ENCODE measurements at places on chromosomes 3 and 15.

- no peak for DNase-seq
Measured at GRCh38 chr3:122973893-122974615, 53.5 kb downstream of the SEMA5B start.

DNA sequence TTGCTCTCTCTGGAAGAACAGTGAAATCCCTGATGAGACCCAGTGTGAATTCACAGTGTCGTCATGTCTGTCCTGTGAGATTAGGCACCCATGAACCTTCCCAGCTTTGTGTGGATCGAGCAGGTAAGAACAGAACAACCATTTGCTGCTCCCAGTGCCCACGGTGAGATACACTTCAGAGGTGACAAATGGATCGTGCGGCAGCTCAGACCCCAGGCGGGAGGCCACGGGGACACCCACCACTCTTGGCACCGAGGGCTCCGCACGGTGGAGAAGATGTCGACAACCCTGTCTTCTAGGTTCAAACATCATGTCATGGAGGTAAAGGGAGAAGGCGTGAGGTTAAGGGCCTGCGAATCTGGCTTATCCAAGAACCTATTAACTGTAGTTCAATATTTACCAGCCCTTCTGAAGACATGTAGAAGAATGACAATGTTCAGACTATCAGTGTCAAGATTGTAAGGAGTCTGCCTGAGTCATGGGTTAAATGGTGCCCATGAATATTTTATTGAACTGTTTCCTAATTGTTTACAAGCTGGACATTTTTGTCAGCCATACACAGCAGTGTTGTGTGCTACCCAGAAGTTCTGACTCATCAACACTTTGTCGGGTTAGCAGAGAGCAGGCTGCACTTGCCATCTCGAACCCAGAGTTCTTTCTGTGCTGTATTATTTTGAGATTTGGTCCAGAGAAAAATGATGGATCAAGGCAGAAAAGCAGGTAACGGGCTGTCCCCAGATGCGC lies 15.5 kb upstream of the PCSK6 start:
- no peak for DNase-seq

DNA sequence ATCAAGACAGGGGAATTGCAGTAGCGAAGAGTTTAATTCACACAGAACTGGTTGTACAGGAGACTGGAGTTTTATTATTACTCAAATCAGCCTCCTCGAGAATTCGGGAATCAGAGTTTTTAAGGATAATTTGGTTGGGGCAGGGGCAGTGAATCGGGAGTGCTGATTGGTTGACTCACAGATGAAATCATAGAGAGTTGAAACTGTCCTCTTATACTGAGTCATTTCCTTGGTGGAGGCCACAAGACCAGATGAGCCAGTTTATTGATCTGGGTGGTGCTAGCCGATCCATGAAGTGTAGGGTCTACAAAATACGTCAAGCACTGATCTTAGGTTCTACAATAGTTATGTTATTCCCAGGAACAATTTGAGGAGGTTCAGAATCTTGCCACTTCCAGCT lies 5.3 kb upstream of the ZNF770 start:
- DNase-seq, result no peak

GRCh38 chr3:99544786-99545281 lies 93.6 kb upstream of the COL8A1 start:
- DNase-seq, result no peak

DNA sequence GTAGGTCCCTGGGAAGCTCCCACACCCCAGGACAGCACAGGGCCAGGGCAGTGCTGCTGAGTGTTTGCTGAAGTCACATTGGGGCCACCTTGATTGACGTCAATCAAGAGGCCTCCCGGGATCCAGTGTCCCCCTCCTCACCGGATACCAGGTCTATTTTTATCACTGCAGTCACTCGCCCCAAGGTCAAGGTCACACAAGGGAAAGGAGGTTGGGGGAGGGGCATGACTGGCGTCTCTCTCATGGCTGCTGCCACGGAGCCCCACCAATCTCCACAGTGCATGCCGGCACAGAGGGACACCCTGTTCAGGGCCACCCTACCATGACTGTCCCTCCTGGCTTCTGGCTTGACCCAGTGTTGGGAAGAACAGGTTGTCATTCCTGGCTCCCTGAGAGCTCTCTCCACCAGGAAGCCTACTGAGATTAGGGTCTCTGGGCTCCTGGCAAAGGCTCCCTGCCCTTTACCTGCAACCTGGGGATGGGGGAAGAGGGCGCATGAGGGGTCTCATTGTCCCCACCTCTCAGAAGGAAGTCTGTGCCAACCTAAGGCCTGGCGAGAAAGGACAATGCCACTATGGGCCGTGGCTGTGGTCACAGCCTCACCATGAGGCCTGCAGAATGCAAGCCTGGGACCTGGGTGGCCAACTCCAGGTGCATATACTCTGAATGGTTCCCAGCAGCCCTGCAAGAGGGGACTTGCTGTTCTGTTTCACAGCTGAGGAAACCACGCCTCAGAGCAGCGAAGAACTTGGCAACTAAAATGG lies 1.5 kb downstream of the MYL3 start:
- DNase-seq, result no peak

Data from stimulated activated CD4-positive, alpha-beta T cell treated with anti-CD3 and anti-CD28 coated beads, TNF-alpha, amount 100 ng/mL, for 24 hours (primary cell).